Frontal cortex (tissue), 4 donors: ENCODE measurements at places on chromosomes 16 and 17. TPM values are rescaled to one million over a fixed set of nuclear protein-coding genes. Genes with fewer than 3 reads are reported as not detected.

Gene PIK3R5
- 0.41 TPM for total RNA-seq

Gene UMOD
- not detected for total RNA-seq

Gene HOXB1
- total RNA-seq = not detected

Gene DRG2
- 14.3 TPM for total RNA-seq
